Brain microvascular endothelial cell (primary cell): ENCODE measurements at places on chromosomes 3 and 15.

GRCh38 chr15:92817339-92817886 lies 82.7 kb upstream of the CHD2 start:
- DNase-seq, result no peak

- no peak for DNase-seq
These were observed 101.6 kb upstream of the EPHA6 start for GRCh38 chr3:96712792-96713191.

DNA sequence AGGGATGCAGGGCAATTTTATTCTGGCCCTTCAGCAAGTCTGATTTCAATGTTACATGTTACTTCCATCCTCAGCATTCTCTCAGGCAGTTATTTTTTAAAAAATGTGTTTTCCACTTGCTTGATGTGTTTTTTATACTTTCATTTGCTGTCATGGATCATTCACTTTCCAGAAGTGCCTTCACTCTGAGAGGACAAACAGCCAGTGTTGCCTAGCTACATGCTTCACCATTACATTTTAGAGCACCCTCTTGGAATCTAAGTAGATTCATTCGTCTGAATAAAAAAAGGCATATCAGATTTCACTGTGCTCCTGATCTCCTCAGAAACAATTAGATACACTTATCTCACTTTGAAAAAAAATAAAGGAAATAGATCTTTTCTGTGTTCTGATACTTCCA lies 93.6 kb upstream of the POU1F1 start:
- peak; percentile 18 for DNase-seq

- peak; percentile 91 for DNase-seq
These were observed 115.9 kb downstream of the DCLK3 start for GRCh38 chr3:36648241-36649034.

DNA sequence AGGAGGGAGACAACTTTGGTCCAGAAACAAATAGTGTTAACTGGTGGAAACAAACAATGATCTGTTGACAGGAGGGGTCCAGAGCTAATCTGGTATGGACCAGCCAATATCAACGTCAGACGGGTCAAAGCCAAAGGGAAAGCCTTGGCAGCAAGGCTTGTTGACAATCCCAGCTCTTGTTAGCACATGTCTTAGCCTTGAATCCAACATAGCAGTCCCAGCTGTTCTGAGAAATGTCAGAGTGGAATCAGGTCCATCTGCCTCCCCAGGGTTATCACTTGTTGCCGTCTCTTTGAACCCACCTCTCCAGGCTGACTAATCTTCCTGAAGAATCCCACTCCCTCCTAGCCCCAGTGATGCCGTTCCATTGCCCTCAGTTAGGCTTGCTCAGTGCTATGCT lies 404.6 kb upstream of the MCTP2 start:
- DNase-seq, result no peak
